ENCODE measurements at places on chromosomes 12 and 14.

- no peak for DNase-seq
Observed at GRCh38 chr12:78278706-78279190, 448.1 kb downstream of the NAV3 start.

- DNase-seq = peak; percentile 26
Observed at GRCh38 chr14:23406244-23406643, 1.8 kb downstream of the MYH6 start.

- DNase-seq = peak; percentile 67
Observed at GRCh38 chr14:20412876-20413743, at the start of gene TEP1. TEP1 (minus strand) TSS chr14:20413501; CDS start chr14:20408439, 5,062 bp downstream.

GRCh38 chr14:68824517-68825347 is 31.9 kb upstream of the ZFP36L1 start:
- DNase-seq = peak; percentile 59

DNA sequence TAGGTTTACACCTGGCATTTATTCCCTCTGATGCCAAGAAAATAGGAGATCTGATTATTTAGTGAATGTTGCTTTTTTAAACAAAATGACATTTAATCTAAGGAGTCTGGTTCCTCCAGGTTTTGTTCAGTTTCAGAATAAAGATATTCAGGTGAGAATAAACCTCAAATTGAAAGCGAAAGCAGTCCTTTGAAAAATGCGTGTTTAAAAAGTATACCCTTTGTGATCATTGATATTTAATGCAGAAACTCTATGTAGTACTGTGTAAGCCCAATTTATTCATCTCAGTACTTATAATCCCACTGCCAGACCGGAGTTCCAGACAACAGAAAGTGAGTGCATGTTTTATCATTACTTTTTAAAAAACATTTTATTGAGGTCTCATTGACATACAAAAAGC is 210.2 kb downstream of the KCNC2 start:
- no peak for DNase-seq

Measured in renal cortical epithelial cell (primary cell).